ENCODE measurements at places on chromosomes 13 and 19.
A peak's percentile ranks its signal among the peaks of the same experiment; 100 is the strongest.

DNA sequence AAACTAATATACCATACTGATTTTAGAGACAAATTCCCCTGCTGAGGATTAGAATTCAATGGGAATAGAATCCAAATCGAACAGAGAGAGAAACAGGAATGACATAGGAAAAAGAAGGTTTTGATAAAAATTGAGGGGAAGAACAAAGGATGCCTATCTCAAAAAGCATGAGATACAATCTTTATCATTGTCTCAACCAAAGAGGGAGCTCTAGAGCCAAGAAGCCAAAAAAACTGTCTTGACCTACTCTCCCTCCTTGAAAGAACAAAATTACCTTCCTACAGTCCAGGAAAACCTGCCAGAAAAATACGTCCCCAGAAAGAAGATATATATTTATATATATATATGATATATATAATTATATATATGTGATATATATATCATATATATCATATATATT is 39.2 kb upstream of the MIR17HG start:
- no peak for DNase-seq

DNA sequence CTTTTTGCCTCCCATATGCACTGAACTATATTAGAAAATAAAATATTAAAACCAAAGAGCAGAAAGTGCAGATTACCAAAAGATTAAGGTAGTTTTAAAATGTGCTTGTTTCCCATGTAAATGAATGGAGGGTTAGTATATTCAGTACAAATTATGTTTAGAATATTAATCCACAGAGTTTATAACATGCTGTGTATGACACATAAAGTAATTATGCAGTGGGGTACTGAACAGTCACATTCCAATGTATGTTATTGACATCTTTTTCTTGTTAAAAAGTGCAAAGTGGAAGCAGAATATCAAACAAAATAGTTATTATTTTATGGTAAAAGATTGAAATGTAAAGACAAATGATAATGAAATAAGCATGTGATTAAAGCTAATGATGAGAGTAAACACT is 79.3 kb downstream of the GPC6 start:
- peak; percentile 57 for DNase-seq

DNA sequence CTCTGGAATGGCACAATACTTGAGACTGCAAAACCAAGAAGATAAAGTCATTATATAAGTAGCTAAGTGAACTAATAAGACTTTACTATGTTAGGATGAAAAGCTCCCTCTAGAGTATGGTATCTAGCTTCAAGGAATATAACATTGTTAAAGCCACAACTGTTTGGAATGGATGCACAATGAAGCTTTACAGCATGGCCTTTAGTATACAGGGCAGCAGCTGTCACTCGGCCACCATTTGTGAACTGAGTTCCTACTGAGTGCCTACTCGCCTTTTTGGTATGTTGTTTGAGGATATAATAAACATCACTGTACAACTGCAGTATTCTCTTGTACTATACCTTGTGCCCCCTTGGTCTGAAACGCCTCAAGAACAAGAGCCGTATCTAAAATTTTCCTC is 6.8 kb downstream of the ALG5 start:
- no peak for DNase-seq

- peak; percentile 68 for DNase-seq
Observed at GRCh38 chr13:39603424-39603947, 493 bp upstream of the LHFPL6 start.

DNA sequence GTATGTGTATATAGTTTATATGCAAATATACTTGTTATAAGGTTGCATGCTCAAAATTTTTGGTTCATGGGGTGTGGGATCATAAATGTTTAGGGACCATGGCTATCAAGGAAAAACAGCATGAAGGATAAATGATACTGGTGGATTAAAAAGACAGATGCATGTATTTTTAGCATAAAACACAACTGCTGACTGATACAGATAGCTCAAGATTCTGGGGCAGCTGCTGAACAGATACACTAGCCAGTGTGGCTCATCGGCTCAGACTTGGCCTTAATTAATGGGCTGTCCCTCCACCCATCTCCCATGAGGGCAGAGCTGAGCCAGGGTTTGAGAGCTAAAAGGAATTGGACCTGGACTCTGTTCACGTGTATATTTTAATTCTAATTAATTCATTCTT is 11.4 kb downstream of the ALOX5AP start:
- DNase-seq: no peak

GRCh38 chr13:63501702-63502101 is 2086.1 kb upstream of the PCDH20 start:
- no peak for DNase-seq

- DNase-seq: peak; percentile 55
Observed at GRCh38 chr13:27339299-27339698, 68.7 kb downstream of the RASL11A start.

- no peak for DNase-seq
Observed at GRCh38 chr19:33312065-33312464, 9.7 kb upstream of the CEBPA start.

- no peak for DNase-seq
Observed at GRCh38 chr13:42219876-42220275, 52.1 kb upstream of the AKAP11 start.

DNA sequence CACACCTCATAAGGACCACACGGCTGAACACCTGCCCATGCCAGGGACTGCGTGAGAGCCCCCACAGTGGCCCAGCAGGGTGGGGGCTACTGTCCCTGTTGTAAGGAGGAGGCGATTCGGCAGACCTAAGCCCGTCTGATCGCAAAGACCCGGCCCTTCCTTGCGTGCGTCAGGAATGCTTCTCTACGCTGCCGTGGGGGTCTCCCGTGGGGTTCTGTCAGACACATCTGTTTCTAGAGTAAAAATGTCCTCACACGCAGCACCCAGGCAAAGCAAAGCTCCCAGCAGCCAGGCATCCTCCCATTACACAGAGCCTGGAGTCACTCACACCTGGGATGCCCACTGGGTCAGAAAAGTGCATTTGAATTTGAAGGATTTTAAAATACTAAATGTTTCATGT is 147.7 kb upstream of the SOX1 start:
- no peak for DNase-seq

DNA sequence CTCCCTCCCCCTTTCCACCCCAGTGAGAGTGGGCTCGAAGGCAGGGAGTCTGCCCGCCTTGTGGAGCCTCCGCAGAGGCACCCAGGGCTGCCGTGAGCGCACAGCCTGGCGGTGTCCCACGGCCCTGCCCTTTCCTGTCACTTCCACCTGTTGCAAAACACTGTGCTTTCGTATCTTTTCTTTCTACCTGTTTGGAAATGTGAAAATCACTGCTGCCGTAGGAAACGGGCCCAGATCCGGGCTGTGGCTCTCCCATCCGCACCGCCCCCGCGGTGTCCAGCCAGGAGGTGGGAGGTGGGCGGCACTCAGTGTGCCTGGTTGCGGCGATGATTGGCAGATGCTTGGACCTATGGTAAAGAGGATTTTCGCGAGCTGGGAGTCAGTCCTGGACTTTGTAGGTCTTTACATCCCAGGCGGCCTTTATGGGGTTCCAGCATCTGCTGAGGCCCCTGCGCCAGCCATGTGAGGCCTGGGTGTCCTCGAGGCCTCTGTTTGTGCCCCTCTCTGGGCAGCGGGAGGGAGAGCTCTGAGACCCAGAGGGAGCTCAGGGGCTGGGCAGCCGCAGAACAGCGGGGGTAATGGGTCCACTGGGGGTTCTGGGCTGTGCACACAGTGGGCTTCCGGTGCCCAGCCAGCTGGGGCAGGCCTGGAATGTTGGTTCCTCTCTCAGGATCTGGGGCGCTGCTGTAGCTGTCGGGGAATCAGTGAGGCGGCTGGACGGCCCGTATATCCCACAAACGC is 6.1 kb downstream of the STK11 start:
- DNase-seq: no peak

DNA sequence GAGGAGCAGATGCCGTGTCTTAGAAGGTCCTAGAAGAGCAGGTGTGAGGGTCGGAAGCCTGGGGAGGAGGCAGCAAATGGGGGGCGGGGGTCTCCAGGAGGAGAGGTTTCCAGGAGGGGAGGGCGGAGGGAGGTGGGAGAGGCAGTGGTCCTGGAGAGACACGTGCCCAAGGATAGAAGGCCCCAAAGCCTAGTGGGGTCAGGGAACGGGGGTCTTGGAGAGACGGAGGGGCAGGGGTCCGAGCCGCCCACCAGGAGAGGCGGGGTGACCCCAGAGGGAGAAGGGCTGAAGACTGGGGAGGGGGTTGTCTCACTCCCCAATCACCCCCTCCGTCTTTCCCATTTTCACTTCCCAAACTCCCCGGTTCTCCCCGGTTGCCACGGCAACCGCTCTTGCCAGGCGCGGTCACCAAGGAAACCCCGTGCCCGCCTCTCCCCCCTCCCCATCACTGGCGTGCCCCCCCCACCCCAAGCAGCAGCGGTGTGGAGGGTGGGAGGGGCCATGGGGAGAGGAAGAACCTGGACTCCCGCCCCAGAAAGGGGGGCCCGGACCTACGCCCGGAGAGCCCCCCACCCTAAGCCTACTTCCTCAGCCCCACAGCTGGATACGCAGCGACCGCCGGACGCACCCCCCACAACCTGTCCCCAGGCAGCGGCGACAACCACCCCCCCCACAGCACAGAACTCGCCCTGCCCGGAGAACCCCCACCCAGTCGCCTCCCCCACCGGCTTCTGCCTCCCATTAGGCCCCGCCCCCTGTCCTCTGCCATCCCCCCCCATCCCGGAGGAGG is 988 bp downstream of the LRRC4B start:
- DNase-seq: no peak

DNA sequence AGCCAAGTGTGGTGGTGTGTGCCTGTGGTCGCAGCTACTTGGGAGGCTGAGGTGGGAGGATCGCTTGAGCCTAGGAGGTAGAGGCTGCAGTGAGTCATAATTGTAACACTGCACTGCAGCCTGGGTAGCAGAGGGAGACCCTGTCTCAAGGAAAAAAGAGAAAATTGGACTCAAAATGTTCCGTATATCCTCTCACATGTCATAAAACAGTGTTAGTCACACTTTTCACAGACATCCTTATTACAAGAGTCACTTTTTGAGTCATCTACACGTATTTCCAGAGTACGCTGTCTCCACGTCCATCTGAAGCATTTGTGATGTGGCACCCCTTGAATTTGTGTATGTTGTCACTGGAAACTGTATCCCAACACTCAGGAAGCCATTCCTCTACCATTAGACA is 133.0 kb downstream of the SIPA1L3 start:
- peak; percentile 93 for DNase-seq

GRCh38 chr13:29196409-29197074 is 376.4 kb downstream of the MTUS2 start:
- no peak for DNase-seq

- DNase-seq: no peak
Observed at GRCh38 chr13:73450583-73450982, 391.8 kb downstream of the KLF5 start.

DNA sequence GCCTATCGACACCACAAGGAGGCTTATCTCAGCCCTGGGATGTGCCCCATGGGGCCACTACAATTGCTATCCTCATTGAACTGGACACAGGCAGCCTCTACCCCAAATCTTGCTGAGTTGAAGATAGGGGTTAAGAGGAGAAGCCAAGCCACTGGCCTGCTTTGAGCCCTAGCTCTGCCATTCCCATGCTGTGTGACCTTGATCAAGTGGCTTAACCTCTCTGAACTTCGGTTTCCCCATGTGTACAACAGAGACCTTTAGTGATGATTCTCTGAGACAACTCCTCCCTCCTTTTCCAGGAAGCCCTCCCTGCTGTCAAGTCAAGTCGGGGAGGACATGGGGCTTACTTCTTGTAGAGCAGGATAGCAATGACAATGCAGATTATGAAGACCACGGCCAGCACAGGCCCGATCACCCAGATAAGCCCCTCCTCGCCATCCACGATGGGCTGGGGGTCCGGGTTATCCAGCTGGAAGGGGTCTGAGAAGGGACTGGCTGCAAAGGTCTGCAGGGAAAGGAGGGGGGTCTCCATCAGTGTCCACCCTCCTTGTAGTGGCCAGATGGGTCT is 121.6 kb downstream of the PTPRS start:
- no peak for DNase-seq

DNA sequence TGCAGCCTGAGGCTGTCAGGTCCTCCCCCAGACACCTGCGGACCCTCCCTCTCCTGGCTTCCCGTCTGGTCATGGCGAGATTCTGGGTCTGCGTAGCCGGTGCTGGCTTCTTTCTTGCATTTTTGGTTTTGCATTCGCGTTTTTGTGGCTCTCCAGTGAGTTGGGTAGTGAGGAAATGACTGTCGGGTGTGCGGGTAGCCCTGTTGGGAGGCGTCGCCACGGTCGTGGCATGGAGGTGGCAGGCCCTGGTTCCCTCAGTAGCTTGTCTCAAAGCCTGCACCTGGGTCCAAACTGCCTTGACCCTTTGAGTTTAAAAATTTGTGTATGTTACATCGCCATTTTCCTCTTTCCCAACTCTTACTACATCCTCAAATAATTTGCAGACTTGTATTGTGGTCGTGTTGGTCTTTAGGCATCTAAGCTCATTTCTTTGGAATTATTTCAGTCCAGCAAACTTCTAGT is 344 bp downstream of the NHLRC3 start:
- peak; percentile 36 for DNase-seq

- peak; percentile 82 for DNase-seq
Observed at GRCh38 chr13:33194820-33195692, 90.5 kb downstream of the STARD13 start.

- DNase-seq: no peak
Observed at GRCh38 chr19:46515290-46515609, 19.6 kb upstream of the PNMA8B start.

- DNase-seq: peak; percentile 67
Observed at GRCh38 chr19:37551129-37551993, 43.2 kb downstream of the ZNF571 start.

GRCh38 chr19:35077411-35078223 is 36.1 kb downstream of the HPN start:
- no peak for DNase-seq

GRCh38 chr13:64925284-64925683 is 2304.9 kb downstream of the PCDH9 start:
- no peak for DNase-seq

GRCh38 chr13:113935001-113935844 is 38.7 kb downstream of the C13orf46 start:
- no peak for DNase-seq

DNA sequence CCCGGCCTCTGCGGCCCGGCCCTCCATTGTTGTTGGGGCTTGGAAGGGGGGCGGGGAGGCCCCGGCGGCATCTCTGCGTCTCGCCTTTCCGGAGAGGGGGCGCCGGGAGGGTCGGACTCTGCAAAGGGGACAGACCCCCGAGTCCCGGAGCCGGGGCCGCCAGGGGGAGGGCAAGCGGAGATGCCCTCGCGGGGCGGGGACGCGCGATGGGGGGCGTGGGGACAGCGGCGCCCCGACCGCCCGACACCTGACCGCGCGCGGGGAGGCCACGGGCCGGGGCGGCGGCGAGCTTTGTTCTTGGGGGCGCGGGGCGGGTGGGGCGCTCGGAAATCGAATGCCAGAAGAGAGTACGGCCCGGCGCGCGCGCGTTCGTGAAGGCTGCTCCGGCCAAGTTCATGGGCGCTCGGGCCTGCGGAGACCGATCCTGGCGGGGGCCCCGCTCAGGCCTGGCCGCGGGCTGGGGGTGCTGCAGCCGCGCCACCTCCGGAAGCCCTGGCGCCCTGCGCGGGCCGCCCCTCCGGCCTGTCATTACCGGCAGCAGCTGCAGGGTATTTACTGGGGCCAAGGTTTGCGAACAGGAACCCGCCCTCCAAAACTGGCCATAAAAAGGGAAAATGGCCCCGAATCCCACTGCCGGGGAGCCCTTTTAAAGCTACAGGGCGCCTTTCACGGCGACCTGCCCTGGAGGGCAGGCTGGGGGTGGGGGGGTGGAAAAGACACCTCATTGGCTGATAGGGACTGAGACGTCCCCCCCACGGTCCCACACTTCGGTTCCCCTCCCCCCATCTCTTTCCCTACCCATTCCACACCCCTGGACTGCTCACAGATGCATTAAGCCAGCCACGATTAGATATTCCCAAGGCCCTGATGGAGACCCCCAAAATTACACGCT is 11.1 kb upstream of the NANOS3 start:
- DNase-seq: no peak

GRCh38 chr13:44230736-44231135 is 142.9 kb upstream of the SERP2 start:
- peak; percentile 9 for DNase-seq
